ENCODE measurements at places on chromosomes 6 and 20. TPM values are rescaled to one million over a fixed set of nuclear protein-coding genes. Genes with fewer than 3 reads are reported as not detected.

The LTB gene
- not detected for total RNA-seq

The HLA-DQA1 gene
- not detected for total RNA-seq

DNA sequence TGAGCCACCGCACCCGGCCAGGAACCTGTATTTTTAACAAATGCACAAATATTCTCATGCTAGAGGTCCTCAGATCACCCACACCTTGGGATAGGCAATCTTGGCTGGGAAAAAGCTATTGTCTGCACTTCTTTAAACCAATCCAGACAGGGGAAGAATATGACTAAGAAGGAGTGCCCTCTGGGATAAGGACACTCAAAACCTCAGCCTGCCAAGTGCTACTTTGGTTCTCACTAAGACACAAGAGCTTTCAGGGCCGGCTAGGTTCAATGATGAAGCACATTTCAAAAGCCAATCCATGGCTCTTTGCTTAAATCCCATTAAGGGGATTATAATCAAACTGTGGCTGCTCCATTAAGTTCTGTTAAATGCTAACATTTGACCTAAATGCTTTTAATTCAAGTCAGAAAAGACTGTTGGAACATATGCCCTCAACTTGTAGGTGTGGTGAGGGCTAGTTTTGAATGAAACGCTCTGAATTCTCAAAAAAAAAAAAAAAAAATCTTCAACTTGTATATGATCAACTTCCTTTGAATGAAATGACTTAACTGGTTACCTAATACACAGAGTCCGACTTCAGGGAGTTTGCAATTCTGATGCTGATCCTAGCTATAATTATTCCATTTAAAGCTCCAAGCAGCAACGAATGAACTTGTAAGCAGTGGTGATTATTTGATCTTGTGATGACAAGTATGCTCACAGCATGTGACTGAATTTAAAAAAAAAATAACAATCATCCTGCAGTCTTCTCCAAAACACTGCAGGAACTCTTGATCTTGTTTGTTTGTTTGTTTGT is 56.6 kb downstream of the SLC23A2 start:
- no peak overlapping the region for H3K4me3 ChIP-seq
- no peak for DNase-seq
- no peak overlapping the region for H3K27ac ChIP-seq
- H3K27me3 ChIP-seq: no peaks in the 10 kb centered on the region

- H3K4me1 ChIP-seq: no peaks in the 10 kb centered on the region
- no peaks in the 10 kb centered on the region for H3K36me3 ChIP-seq
Observed at GRCh38 chr6:11429577-11429976, 108.0 kb upstream of the TMEM170B start.

DNA sequence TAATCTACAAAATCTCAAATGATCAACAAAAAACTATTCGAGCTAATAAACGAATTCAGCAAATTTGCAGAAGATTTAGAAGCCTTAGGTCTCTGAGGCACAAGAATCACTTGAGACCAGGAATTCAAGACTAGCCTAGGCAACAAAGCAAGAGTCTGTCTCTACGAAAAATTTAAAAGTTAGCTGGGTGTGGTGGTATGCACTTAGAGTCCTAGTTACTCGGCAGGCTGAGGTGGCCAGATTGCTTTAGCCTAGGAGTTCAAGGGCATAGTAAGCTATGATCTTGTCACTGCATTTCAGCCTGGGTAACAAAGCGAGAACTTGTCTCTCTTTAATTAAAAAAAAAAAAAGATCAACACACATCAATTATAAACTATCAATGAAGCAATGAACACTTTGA is 34.2 kb downstream of the FAM184A start:
- no peak overlapping the region for H3K4me3 ChIP-seq
- H3K27me3 ChIP-seq: no peaks in the 10 kb centered on the region
- no peak overlapping the region for H3K27ac ChIP-seq
- no peaks in the 10 kb centered on the region for H3K36me3 ChIP-seq
- DNase-seq: no peak

- H3K27me3 ChIP-seq: no peaks in the 10 kb centered on the region
- no peak for DNase-seq
- no peak overlapping the region for H3K27ac ChIP-seq
- no peaks in the 10 kb centered on the region for H3K4me1 ChIP-seq
- peaks cover 53% of the 10 kb centered on the region for H3K36me3 ChIP-seq
- H3K4me3 ChIP-seq: no peak overlapping the region
Observed at GRCh38 chr20:25676164-25676809, 20.4 kb downstream of the ZNF337 start.

DNA sequence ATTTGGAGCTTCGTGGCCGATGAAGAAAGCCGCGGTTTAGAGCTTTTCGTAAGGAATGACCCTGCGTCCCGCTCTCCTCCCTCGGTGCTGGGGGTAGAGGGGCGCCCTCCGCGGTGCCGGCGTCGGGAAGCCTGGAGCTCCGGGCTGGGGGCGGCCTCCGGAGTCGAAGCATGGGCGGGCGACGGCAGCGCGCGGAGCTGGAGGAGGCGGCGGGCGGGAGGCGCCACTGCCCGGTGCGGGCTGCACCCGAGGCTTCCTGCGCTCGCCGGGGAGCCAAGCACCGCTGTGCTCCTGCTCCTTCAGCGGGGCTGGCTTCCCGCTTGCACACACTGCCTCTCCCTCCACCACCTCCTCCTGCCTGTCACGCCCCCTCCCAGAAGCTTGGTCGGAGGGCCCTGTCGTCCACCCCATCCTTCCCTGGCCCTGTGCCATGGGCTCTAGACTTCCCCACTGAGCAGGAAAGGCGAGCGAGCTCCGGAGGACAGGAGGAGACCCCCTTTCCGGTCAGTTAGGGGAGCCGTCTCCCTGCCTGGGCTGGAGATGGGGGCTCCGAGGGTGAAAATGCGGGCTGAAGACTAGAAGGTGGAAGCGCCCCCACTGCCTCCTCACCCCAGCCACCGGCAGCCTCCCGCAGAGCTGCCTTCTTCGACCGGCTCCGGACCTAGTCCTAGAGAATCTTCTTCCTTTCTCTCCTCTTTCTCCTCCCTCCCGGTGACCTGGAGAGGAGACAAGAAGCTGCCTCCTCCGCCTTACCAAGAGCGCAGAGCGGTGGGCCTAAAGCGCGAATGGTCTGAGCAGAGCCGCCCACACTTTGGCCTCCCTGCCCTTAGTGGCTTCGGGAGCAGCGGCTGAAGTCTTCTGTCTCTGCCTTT is 1.8 kb downstream of the CDH4 start:
- no peak overlapping the region for H3K27ac ChIP-seq
- H3K36me3 ChIP-seq: no peaks in the 10 kb centered on the region
- DNase-seq: no peak
- peaks cover 30% of the 10 kb centered on the region for H3K27me3 ChIP-seq
- H3K4me1 ChIP-seq: no peaks in the 10 kb centered on the region

The ZKSCAN3 gene
- 3.9 TPM for total RNA-seq

DNA sequence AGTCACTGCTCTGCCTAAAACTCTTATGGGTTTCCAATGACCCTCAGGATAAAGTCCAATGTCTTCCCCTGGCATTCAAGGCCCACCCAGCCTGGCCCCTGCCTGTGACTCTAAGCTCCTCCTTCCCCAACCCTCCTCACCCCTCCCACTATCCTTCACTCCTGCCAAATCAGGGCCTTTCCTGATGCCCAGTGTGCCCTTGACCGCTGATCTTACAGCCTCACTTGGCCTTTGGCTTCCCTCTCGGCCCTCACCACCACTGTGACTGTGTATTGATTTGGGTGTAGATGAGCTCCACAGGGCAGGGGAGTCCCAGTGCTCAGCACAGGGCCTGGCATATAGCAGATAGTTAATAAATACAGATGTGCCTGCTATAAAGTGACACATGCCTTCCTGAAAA is 115.7 kb downstream of the TOX2 start:
- no peak overlapping the region for H3K27ac ChIP-seq
- no peak for DNase-seq
- no peaks in the 10 kb centered on the region for H3K27me3 ChIP-seq
- H3K36me3 ChIP-seq: no peaks in the 10 kb centered on the region
- H3K4me3 ChIP-seq: no peak overlapping the region
- H3K4me1 ChIP-seq: no peaks in the 10 kb centered on the region

The SNAP91 gene
- not detected for total RNA-seq

- H3K4me3 ChIP-seq: no peak overlapping the region
- no peak overlapping the region for H3K27ac ChIP-seq
- no peak for DNase-seq
- H3K27me3 ChIP-seq: no peaks in the 10 kb centered on the region
- no peaks in the 10 kb centered on the region for H3K4me1 ChIP-seq
Observed at GRCh38 chr6:3471711-3472110, 14.9 kb upstream of the SLC22A23 start.

The DDX43 gene
- not detected for total RNA-seq

The SLC17A9 gene
- 2.1 TPM for total RNA-seq

The TFAP2C gene
- total RNA-seq: not detected

GRCh38 chr6:151018911-151019782 is 153.6 kb downstream of the MTHFD1L start:
- no peak overlapping the region for H3K27ac ChIP-seq
- peaks cover 32% of the 10 kb centered on the region for H3K36me3 ChIP-seq
- DNase-seq: no peak
- no peaks in the 10 kb centered on the region for H3K27me3 ChIP-seq

GRCh38 chr20:57993716-57994431 is 234.6 kb downstream of the ANKRD60 start:
- no peak overlapping the region for H3K27ac ChIP-seq
- peaks cover 39% of the 10 kb centered on the region for H3K4me1 ChIP-seq
- no peaks in the 10 kb centered on the region for H3K27me3 ChIP-seq
- DNase-seq: no peak
- H3K4me3 ChIP-seq: no peak overlapping the region

All from SJCRH30 (cell line).